Fibroblast of the aortic adventitia (primary cell): ENCODE measurements at places on chromosomes 7 and 10.

DNA sequence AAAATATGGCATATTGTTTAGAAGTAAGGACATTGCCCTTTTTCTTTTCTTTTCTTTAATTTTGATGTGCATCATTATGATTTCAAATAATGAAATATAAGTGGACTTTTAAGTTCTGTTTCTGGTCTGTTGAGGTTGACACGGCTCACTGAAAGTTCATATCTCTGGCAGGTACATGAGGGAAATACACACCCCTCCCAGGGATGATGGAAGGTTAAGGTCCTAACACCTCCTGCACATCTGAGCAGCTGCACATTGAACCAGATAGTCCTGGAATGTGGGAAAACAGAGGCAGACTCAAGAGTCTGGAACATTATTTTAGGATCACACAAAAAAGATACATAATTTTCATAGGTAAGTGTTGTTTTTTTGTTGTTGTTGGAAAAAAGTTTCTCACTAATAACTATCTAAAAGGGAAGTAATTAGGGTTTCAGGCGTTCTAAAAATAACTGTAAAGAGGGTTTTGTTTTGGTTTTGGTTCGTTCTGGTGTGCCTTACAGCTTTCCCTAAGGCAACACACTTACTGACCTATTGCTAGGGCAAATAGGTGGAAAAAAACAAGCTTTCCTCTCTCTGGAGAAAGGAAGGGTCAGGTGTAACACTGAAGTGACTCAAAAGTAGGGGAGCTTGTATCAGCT is 201.2 kb upstream of the PRKCQ start:
- no peak for DNase-seq

- DNase-seq, result no peak
Measured at GRCh38 chr7:974172-974571, 1.2 kb downstream of the COX19 start.

DNA sequence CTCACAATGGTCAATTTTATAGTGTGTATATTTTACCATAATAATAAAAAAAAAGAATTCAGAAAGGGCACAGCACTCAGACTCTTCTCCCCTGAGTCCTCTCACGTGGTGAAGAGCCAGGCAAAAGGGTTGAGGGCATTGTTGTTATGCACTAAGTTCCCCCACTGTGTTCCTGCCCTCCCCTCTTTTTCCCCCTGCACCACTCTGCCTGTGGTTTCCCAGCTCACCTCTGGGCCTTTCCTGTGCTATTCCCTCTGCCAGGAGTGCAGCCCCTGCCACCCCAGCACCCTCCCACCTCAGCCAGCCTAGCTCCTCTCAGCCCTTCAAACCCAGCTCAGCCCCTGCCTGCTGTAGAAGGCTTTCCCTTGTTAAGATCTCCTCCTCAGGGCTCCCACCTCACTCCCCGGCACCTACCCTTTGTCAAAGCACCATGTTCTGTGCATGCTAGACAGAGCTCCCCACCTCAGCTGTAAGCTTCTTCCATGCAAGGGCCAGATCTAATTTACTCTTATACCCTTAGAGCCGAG is 108.5 kb downstream of the KCNMA1 start:
- DNase-seq, result no peak

- DNase-seq, result no peak
Measured at GRCh38 chr10:19628767-19629560, 187.3 kb upstream of the PLXDC2 start.

GRCh38 chr10:91389636-91390512 is 20.3 kb upstream of the HECTD2 start:
- peak; percentile 81 for DNase-seq

GRCh38 chr7:23426876-23427275 is 43.4 kb downstream of the IGF2BP3 start:
- no peak for DNase-seq

GRCh38 chr7:47239931-47240421 is 341.9 kb downstream of the TNS3 start:
- no peak for DNase-seq

GRCh38 chr10:15253951-15254807 is 85.7 kb upstream of the NMT2 start:
- no peak for DNase-seq

- no peak for DNase-seq
Measured at GRCh38 chr7:94001396-94001795, 2.8 kb downstream of the BET1 start.

- no peak for DNase-seq
Measured at GRCh38 chr7:97480772-97481390, 251.0 kb upstream of the TAC1 start.

GRCh38 chr10:132637477-132638129 is 100.0 kb downstream of the INPP5A start:
- peak; percentile 81 for DNase-seq

- no peak for DNase-seq
Measured at GRCh38 chr7:121330053-121330833, 1.4 kb downstream of the WNT16 start.

- no peak for DNase-seq
Measured at GRCh38 chr10:21176934-21177480, 279.9 kb upstream of the NEBL start.

DNA sequence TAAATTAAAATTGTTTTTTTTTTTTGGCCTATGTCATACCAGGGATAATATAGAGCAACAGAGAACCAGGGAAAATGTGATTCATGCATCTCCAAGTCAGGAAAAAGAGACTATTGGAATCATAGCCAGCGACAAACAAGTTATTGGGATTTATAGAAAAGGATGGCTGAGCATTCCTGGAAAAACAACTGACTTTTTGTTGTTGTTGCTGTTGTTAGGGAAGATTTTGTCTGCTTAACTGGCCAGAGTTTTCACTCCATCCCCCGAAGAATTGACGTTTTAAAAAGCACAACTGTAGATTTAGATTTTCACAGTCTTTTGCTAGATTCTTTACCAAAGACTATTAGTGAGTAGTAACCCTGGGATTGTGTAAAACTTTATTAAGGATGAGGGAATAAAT is 112.4 kb downstream of the TBXAS1 start:
- DNase-seq, result no peak

DNA sequence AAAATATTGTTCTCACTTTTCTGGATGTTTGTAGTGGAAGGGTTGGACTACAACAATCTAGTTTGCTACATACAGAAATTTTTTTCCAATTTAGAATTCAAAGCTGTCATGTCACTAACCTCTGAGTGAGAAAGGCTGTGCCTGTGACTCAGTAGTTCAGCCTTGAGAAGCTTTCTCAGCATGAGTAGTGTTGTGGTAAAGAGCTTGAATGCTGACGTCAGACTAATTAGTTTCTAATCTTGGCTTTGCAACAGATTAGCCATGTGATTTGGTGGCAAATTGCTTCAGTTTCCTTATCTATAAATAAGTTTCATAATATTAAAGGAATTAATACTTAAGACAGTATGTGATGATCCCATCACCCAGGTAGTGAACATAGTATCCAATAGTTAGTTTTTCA is 83.8 kb downstream of the ABCA13 start:
- DNase-seq, result peak; percentile 63

DNA sequence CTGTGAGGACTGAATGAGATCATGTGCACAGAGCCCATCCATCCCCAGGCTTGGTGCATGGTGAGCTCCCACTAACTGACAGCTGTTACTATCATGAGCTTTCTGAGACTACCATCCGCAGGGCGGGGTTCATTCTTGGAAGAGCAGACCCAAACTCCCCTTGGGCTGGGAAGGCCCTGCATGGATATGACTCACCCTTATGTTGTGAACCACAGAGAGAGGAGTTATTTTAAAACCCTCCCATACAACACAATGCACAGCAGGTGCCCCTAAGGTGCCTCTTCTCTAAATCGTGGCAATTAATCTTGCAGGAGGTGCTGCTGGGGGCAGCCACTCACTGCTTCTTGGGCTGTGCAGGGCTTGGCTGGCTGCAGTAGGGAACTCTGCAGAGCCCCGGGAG is 219.1 kb downstream of the GFRA1 start:
- DNase-seq, result no peak

- DNase-seq, result no peak
Measured at GRCh38 chr7:44664780-44665461, 58.5 kb downstream of the OGDH start.

- no peak for DNase-seq
Measured at GRCh38 chr10:71277914-71278665, 41.0 kb upstream of the SLC29A3 start.

DNA sequence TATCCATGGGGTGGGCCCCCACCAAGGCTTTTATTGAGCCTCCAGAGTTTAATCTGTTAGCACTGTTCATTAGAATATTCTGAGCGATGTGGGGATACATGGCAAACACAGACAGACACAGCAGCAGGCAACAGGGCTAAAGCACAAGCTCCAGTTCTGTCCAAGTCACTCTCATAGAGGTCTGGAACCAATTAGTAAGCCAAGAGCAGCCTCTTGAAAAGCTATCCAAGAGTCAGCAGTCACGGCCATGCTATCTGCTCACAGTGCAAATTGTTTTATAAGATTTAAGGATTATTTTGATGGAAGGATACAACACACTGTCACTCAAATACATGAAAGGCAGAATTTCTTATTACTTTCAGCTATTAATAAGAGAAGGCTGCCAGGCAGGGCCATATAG is 86.4 kb upstream of the DGKB start:
- DNase-seq, result peak; percentile 45

DNA sequence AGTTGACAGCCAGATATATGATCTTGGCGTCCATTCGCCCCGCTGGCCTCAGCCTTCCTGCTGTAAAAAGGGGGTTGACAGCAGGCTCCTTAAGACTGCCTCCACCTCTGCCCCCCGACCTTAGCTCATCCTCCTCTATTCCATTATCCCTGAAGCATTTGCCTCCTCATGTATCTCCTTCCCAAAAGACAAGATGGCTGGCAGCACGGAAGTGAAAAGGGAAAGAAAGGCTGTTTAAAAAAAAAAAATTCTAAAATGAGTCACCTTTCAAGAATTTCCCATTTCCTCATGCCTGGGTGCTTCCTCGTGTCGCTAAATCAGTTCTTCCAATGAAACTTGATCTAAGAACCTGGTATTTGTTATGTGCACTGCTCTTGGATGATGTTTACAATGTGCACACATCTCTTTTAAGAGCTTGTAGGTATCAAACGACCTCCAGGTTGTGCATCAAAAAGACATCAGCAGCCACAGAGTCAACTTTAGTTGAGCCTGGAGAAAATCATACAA is 1.7 kb downstream of the SCRN1 start:
- DNase-seq, result peak; percentile 90

- DNase-seq, result no peak
Measured at GRCh38 chr10:75860009-75860408, 428.6 kb downstream of the LRMDA start.

- DNase-seq, result peak; percentile 98
Measured at GRCh38 chr7:111198255-111198654, 107.3 kb downstream of the LRRN3 start.

DNA sequence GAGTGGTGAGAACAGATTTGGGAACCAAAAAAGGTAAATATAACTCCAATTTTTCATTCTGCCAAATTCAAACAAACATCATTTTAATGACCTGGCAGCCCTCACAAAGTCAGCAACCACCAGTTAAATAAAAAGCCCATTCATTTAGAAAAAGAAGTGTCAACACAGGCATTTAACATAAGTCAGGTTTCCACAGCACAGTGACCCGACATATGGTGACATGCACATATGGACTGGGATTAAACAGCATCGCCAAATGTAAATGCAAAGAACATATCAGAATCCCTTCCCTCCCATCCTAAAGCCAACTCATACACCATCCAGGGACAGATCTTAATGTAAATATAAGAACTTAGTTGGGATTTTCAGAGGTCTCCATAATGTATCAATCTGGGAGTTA is 293.2 kb downstream of the FGFR2 start:
- DNase-seq, result no peak

- no peak for DNase-seq
Measured at GRCh38 chr10:61939902-61940301, 38.4 kb downstream of the ARID5B start.

- DNase-seq, result no peak
Measured at GRCh38 chr10:12327476-12327875, 21.9 kb upstream of the CAMK1D start.

DNA sequence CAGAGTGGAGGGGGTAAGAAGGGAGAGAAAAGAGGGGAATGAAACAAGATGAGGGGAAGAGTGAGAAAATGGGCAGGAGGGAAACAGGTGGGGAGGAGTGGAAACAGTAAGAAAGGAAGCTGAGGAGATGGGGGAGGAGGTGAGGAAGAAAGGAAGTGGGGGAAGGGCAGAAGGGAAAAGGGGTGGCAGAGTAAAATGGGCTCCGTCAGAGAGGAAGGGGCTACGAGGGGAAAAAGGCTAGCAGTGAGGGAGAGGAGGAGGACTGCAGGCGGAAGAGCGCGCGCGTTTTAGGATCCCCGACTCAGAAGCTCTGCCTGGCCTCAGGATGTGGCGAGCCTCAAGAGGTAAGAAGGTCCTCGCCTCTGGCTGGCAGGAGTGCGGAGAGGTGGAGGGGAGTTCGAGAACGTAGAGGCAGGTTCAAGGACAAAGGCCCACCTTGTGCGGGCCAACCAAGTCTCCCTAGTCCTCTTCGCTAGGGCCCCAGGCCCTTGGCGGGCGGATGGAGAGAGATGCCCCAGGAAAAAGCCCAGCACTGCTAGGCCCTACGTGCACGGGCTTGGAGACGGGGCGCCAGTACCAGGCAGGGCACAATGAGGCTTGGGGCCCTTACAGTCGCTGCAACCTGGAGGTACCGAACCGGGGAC is 5.8 kb upstream of the NKX2-3 start:
- DNase-seq, result no peak

- DNase-seq, result no peak
Measured at GRCh38 chr7:45155941-45156340, 1.6 kb upstream of the RAMP3 start.

GRCh38 chr7:74332373-74333176 is 43.4 kb downstream of the CLIP2 start:
- DNase-seq, result no peak
